ENCODE measurements at places on chromosomes 1 and 21.

GRCh38 chr1:97906567-97907241 is 14.1 kb downstream of the DPYD start:
- DNase-seq: peak; percentile 29

DNA sequence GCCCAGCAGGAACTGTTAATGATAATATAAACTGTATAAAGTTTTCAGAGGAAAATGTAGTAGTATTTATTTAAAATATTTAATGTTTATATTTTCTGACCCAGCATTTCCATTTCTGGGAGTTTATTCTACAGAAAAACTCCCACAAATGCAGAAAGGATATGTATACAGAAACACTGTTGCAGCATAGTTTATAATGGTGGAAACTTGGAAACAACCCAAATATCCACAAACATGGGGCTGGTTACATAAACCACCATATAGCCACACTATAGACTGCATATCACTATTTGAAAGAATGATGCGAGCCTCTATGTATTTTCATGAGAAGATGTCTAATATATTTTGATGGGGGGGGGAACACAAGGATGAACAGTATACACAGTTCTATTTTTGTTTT is 31.5 kb upstream of the KCNN3 start:
- DNase-seq: no peak

GRCh38 chr21:28485301-28486022 is 507.2 kb downstream of the LTN1 start:
- DNase-seq: no peak

GRCh38 chr1:218817691-218818465 is 355.8 kb upstream of the LYPLAL1 start:
- DNase-seq: no peak

GRCh38 chr1:183191833-183192232 is 5.8 kb downstream of the LAMC2 start:
- DNase-seq: no peak

- no peak for DNase-seq
These were observed 6.4 kb upstream of the GSTM4 start for GRCh38 chr1:109649491-109649914.

DNA sequence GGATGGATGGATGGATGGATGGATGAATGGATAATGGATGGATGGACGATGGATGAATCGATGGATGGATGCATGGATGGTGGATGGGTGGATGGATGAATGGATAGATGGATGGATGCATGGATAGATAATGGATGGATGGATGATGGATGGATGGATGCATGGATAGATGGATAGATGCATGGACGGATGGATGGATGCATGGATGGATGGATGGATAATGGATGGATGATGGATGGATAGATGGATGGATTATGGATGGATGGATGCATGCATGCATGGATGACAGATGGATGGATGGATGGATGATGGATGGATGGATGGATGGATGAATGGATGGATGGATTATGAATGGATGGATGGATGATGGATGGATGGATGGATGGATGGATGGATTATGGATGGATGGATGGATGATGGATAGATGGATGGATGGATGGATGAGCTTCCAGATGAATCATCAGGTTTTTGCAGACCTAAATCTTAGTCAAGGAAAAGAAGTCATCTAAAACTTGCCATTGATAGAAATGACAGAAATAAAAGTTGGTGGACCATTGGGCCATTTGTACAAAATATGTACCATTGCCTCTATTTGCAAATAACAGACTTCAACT is 175.4 kb upstream of the KLHDC7A start:
- DNase-seq: no peak

DNA sequence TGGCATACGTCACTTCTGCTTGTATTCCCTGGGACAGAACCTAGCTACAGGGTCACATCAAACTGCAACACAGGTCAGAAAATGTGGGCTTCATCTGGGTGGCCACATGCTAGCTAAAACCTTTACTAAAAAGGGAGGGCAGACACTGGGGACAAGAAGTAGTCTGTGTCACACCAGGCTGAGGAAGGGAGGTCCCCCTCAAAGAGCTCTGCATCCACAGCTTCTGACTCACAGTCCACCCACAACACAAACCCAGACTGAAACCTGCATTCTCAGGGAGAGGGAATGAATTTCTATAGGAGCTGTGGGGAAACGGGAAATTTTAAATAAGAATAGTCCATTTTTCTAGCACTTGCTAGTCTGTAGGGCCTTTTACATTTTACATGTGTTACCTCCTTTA is 16.2 kb downstream of the OLIG2 start:
- no peak for DNase-seq

GRCh38 chr1:181905944-181906597 is 155.4 kb downstream of the ZNF648 start:
- no peak for DNase-seq

DNA sequence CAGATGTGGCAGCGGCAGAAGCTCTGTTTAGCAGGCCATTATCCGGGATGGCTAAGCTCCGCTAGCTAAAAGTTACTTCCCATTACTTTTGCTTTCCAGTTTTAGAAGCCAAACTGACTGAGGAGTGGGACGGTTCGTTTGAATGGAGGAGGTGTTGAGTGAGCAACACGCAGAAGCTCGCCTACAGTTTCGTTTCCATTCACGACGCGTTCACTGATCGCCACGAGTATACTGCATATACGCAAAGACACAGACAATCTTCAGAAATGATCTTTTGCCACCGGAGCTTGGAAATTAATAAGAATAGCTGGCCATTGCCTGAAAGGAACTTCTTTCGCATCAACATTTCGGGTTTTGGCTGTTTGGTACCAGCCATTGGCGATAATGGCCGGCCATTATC is 14.6 kb downstream of the SON start:
- no peak for DNase-seq

DNA sequence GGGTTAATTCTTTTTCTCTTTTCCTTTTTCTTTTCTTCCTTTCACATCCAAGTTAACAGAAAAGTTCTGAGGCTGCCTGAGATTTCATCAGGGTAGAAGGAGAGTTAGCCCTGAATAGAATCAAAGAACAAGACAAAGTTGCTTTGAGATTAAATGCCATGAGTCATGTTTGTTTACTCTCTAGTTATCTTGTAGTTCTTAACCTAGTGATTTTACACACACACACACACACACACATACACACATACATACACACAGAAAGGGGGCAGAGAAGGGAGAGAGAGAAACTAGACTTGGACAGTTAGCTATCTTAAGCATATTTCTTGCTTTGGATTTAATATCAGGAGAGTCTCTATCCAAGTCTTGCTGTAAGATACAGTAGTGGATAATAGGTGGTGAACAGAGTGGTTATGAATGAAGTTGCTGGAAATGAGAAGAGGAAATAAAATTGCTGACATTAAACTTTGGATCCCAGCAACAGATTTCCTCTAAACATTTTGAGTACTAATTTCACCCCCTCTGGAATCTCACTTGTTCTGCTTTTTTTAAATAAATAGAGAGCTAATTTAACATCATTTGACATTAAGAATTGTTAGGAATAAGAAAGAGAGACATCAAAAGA is 19.9 kb downstream of the PLA2G4A start:
- DNase-seq: no peak

DNA sequence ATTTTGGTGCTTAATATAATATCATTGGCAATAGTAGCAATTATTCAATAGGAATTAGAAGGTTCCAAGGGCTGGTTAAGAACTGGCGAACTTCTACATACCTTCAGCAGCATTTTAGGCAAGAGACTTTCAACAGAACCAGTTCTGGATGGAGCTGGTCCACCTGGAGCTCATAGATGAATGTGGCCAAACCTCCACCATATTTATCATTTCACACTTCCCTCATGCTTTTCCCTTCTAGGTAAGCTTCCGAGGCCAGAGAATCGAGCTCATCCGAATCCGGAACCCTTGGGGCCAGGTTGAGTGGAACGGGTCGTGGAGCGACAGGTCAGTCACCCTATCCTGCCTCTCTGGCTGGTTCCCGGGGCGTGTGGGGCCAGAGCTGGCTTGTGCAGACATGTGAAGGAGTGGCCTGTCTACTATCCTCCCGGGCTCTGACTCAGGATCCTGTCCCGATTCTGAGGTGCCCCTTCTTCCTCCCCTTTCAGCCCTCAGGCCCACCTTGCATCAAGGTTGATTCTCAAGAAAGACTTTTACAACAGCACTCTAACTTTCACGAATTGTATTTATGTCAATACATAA is 24.7 kb downstream of the CAPN9 start:
- no peak for DNase-seq

GRCh38 chr1:239112101-239112935 is 274.1 kb upstream of the CHRM3 start:
- DNase-seq: no peak

GRCh38 chr1:59761443-59761842 is 53.3 kb upstream of the HOOK1 start:
- DNase-seq: no peak

GRCh38 chr1:107394301-107394700 is 253.5 kb downstream of the NTNG1 start:
- DNase-seq: no peak

DNA sequence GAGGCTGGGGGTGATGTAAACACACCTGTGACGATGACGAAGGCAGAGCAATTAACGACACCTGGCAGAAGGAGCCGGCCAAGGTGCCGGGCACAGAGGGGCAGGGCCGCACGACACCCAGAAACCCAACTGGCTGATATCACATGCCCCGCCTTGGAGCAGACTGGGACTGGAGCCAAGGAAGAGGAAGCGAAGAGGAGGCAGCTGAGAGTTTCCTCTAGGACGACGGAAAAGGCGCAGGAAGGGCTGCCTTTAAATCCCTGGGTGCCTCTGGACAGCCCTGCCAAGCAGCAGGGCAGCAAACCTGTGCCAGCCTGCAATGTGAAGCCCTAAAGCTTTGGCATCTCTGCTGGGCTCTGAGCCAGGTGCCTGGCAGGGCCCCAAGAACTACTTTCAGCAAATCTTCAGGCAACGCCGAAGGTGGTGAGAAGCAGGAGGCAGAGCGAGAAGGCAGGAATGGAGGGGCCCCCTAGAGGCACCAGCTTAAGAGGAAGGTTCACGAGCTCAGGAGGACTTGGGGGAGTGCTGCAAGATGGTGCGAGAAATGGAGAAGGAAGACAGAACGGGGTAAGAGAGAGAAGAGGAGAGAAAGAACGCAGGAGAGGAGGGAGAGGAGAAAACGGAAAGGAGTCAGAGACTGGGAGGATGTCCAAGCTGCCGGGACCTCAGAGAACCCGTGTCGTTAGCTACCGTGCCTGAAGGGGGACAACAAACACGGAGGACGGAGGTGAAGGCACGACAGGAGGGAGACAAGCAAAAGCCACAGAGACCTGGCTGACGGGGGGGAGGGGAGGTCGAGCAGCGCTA is 25.3 kb upstream of the PEF1 start:
- peak; percentile 66 for DNase-seq

DNA sequence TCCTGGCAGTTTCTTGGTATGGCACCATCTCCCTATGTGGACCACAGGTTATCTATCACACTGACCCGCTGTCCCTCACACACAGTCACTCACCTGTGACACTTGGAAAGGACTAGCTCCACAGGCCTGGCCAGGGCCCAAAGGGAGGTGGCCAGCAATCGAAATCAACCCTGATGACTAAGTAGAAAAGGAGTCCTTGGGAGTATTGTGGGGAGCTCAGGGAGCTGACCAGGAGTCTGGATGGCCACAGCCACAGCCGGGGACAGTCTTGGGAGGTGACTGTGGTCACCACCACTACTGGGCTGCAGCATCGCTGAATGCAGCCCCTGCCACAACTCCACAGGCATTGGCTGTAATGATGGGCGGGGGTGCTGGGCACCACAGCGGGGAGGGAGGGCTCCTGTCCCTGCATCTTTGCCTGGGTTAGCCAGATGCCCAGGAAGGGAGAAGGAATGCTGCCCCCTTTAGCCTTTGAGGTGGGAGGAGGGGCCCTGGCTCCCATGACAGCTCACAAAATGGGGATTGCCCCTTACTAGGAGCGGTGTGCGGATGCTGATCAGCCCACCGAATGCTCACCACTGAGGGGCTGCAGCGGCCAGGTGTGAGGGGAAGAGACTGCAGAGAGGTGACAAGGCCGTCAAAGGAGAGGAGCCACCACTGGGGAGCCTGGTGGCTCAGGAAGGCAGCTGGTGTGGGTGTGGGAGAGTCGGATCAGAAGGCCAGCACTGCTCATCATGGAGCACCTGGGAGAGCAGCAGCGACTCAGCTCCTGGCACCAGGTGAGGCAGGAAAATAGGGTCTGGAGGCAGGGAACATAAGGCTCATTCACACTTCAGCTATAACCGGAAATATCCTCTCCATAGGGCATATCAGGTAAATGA is 61.3 kb downstream of the H3-3A start:
- no peak for DNase-seq

DNA sequence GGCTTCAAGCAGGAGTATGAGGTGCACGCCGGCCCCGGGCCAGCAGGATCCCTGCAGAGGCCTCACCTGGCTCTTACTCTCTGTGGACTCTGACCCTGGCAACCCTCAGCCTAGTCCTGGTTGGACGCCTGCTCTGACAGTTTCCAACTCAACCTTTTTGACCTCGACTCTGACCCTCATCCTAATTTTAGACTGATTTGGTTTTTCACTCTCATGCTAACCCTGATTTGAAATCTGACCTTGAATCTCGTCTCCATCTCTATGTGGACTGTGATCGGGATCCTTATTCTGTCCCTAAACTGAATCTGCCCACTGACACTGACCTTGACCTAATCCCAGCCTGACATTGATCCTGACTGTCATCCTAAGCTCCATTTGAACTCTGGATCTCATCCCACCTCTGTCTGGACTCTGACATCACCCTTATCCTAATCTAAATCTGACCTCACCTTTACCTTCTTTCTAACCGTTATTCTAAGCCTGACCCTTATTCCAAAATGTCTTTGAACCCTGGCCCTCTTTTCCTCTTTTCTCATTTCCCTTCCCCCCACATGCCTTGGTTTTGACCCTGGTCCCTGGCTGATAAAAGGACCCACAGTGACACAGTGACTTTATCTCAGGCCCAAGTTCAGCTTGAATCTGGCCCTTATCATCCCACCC is 67.8 kb downstream of the PTPRU start:
- no peak for DNase-seq

- no peak for DNase-seq
These were observed 92.3 kb downstream of the ROR1 start for GRCh38 chr1:63866084-63866483.
